ENCODE measurements at places on chromosomes 6 and 20. TPM values are rescaled to one million over a fixed set of nuclear protein-coding genes. Genes with fewer than 3 reads are reported as not detected.

Gene CTCFL
- total RNA-seq: not detected

Gene TMEM63B
- 86.6 TPM for total RNA-seq

Gene ALDH8A1
- 0.41 TPM for total RNA-seq

Gene FAXC
- total RNA-seq: 7.4 TPM

Gene BMP5
- total RNA-seq: 0.19 TPM

Gene IL17F
- total RNA-seq: not detected

Gene RSPH4A
- 0.72 TPM for total RNA-seq

Gene EDN3
- total RNA-seq: not detected

Gene LY6G6C
- total RNA-seq: 0.66 TPM

Gene SLC22A7
- not detected for total RNA-seq

- no peak for DNase-seq
These were observed 646.3 kb downstream of the UTRN start for GRCh38 chr6:144931172-144932035.

DNA sequence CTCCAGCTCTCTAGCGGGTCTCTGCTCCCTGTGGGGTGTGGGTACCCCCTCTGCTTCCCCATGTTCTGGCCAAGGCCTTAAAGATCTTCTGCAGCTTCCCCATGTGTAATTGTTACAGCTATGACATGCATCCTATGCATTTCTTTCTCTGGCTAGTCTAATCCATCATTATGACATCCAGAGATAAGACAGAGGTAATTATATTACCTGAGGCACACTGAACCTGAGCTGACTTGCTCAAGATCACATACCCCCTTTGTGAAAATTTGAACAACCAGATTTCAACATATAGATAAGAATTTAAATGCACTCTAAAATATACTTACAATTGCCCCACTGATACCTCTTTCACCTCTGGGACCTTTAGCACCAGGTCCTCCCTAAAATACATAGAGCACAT is 102.4 kb downstream of the COL12A1 start:
- DNase-seq: no peak

DNA sequence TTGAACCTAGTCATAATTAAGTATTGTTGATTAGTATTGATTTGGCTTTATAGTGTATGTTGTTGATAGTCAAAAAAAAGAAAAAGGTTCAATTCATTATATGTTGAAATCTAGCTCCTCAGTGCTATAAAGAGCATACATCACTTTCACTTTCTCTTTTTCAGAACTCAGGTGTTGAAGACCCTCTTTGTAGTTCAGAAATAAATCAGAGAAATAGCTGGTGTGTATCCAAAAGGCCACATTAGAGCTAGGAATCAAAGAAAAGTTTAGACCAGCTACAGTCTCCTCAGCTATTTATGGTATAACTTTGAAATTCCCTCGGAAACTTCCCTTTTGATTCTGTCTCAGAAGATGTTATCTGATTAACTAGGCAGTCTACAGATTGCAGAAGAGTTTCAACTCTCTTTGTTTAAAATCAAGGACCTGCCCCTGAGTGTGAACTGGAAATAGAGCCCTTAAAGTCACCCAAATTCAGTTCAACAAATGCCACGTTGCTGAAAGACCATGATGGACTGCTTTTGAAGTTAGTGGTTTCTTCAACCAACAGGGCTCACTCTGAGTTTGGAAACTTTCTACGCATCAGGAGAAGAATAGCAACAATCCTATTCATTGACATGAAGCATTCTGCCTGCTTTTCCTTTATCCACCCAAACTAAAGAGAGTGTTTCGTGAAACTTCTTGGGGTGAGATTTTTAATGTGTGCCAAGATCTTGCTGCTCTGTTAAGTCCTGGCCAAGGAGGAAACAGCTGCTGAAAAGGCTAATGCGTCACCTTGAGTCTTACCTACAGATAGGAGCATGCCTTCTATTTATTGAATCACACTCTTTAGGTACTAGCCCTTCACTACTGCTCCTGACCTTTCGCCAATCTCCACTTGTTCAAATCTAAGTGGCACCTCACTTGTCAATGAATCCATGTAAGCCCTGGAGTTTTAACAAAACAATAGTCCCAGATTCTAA is 111.7 kb downstream of the TNFRSF21 start:
- DNase-seq: no peak

DNA sequence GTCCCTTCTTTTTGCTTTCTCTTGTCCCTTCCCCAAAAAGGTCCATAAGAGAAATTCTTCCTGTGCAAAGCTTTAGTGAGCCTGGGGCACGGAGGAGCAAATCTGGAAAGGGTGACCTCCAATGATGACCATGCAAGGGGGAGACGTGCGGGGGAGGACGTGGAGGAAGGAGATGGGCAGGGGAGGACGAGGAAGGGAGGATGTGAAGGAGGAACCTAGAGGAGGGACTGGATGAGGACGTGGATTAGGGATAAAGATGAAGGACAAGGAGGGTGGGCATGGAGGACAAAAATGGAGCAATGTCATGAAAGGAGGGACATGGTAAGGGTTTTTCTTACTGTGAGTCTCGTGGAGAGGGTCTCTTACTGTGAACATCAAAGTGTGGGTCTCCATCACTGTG is 139.5 kb downstream of the ERMARD start:
- DNase-seq: no peak

- DNase-seq: no peak
These were observed 34.3 kb downstream of the CEP250 start for GRCh38 chr20:35489717-35490116.

- no peak for DNase-seq
These were observed 101.5 kb downstream of the PHACTR3 start for GRCh38 chr20:59705651-59706399.

DNA sequence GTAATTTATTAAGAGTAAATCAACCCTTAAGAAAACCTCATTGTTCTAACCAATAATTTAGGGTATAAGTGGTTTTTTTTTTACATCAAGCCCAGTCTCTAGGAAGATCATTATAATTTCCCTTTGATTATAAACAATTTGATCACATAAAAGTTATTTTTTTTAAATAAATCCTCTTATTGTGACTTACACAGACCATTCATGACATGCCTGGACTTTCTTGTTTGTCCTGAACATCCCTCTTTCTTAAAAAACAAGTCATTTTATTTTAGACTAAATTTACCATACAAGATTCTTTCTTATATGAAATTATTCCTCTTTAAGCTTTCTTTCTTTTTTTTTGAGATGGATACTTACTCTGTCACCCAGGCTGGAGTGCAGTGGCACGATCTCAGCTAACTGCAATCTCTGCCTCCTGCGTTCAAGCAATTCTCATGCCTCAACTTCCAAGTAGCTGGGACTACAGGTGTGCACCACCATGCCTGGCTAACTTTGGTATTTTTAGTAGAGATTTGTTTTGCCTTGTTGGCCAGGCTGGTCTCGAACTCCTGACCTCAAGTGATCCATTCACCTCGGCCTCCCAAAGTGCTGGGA is 53.6 kb upstream of the AGPAT4 start:
- DNase-seq: peak; percentile 3

- DNase-seq: no peak
These were observed 783 bp downstream of the LRRC73 start for GRCh38 chr6:43509142-43509983.

- DNase-seq: peak; percentile 23
These were observed 146.4 kb downstream of the AKAP7 start for GRCh38 chr6:131281471-131282270.

GRCh38 chr6:110708295-110708950 is 106.8 kb downstream of the CDK19 start:
- peak; percentile 58 for DNase-seq

DNA sequence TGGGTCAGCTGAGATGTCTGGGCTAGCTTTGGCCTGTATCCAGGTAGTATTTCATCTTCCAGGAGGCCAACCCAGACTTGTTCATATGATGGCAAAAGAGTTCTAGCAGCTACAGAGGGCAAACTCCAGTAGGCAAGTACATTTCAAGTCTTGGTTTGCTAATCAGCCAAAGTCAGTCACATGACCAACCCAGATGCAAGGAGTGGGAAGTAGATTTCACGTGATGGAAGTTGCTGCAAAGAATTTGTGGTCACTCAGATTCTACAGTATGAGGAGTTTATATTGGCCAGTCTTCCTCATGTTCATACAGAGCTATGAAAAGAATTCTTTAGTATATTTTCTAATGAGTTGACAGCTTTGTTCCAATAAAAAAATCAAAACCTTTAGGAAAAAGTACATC is 101.8 kb downstream of the PHACTR1 start:
- DNase-seq: peak; percentile 66

DNA sequence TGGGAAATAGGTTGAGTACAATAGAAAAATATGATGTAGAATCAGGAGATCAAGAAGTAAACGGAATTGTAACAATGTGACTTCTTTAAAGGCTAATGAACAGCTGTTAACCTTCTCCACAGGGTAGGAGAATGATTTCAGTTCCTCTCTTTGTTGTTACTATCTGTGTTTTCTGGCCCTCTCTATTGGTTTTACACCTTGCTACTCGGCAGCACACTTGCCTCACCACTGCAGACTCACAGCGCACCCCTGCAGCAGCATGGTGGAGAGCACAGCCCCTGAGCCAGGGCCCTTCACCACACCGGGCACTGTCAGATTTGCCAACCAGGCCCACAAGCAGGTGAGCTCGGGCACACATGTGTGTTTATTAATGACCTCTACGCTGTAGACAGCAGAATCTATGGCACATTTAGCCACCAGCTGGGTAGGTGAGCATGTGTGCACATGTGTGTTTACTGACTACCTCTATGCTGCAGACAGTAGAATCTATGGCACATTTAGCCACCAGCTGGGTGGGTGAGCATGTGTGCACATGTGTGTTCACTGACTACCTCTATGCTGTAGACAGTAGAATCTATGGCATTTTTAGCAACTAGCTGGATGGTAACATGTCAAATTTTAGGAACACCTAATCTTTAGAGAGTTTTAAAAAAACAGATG is 16.8 kb downstream of the SFT2D1 start:
- DNase-seq: no peak

- DNase-seq: no peak
These were observed 26.4 kb downstream of the ARMC2 start for GRCh38 chr6:108874470-108875160.

DNA sequence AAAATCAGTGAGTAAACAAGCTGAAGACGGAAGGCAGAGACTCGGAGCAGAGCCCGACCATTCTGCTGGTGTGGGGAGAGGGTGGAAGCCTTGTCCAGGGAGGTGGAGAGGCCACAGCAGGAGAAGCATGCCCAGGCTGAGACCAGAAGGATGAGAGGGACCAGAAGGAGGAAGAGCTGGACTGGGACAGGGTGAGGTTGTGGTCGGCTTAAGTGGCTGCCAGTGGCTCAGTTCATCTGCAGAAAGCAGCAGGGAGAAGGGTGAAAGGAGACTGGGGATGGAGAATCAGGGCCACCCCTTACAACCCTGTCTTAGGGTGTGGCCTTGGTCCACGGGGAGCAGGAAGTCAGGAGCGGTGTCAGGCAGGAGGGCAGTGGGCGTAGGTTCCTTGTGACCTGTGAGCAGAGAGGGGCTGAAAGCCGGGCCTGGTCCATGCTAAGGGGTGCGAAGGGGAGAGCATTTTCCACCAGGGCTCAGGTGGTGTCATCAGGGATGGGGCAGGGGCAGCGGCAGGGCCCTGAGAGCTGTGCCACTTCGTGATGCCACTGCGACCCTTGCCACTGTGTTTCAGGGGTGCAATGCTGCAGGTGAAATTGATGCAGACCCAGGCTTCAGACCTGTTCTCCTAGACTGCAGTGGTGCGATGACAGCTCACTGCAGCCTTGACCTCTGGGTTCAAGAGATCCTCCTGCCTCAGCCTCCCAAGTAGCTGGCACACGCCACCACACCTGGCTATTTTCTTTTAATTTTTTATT is 81.1 kb downstream of the TTLL2 start:
- no peak for DNase-seq

DNA sequence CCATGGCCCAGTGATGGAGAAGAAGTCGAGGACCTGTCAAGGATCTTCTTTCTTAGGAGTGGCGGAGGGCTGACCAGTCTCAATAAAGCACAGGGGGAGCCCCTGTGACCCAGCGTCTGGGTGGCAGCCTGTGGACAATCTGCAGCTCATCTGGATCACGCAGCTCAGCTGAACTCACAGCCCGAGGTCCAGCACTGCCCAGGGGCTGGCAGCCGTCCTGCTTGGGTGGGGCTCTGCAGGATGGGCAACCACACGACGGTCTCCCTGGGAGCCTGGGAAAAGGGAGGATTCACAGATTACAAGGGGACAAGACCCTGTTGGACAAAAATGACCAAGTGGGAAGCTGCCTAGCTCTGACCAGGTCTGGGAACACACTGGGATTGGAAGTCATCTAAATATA is 110.8 kb downstream of the MYLK4 start:
- no peak for DNase-seq

DNA sequence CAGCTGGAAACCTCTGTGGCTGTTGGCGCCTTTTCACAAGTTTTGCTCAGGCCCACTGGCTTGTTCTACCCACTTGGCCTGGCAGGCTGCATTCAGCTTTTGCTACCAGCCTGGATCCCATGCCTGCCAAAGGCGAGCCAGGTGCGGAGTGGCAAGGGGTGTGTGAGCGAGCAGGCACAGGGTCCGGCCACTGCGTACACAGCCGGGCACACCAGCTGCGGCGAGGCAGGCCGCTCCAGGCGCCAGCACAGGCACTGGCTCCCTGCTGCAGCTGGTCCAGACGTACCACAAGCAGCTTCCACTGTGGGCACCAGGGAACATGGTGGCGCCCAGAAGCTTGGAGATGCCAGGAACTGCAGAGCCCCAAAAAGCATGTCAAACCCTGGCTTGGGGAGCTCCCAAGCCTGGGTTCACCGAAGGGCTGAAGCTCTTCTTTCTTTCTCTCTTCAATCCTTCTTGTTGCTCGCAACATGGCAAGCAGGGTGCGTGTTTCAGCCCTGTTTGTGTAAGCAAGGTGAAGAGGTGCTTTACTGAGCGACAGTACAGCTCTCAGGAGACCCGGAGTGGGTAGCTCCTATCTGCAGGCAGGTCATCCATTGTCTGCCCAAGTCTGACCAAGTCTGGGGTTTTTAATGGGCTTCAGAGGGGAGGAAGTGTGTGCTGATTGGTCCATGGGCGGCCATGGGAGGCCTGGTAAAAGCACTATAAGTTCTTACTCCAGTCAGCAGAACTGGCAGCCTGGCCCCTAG is 32.6 kb upstream of the GRM4 start:
- no peak for DNase-seq

- no peak for DNase-seq
These were observed 31.6 kb upstream of the SNX9 start for GRCh38 chr6:157791450-157791849.

DNA sequence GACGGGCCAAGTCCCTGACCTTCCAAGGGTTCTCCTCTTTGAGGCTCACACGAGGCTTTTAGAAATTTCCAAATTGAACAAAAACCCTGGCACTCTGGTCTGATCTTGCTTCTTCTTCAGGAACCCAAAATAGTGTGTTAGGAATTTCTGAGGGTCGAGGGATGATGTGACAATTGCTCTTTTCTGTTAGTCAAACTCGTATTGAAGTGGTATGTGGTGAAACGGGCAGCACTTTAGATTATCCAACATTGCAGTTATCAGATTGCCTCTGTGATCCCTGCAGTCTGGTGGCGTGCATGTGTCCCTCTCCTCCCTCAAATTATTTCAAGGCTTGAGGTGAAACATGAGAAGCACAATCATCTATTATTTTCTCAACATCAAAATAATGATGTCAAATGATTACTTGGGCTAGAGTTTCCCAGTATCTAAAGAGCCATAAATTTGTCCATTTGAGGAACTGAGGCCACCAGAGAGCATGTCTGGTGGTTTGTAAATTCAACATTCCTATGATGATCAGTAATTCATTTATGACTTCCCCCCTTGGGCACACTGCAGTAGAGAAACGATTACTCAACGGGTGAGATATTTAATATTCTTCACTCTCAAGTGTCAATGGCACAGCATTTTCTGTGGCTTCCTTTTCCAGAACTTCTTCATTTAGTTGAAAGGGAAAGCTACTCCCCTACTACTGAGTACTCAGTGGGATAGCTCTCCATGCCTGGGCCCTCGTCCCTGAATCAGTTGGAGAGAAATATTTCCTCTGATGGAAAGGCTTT is 308.6 kb upstream of the MAP3K7 start:
- no peak for DNase-seq

GRCh38 chr20:6108330-6108729 is 14.5 kb downstream of the FERMT1 start:
- no peak for DNase-seq

Measured in astrocyte (in vitro differentiated cells and primary cell).